ENCODE measurements at places on chromosomes 4 and X. TPM values are rescaled to one million over a fixed set of nuclear protein-coding genes. Genes with fewer than 3 reads are reported as not detected.

SHISA3 gene
- 0.32 TPM for total RNA-seq

DUSP21 gene
- total RNA-seq, result not detected

SMAD1 gene
- total RNA-seq, result 1.2 TPM

PABPC1L2B gene
- total RNA-seq, result not detected

DNA sequence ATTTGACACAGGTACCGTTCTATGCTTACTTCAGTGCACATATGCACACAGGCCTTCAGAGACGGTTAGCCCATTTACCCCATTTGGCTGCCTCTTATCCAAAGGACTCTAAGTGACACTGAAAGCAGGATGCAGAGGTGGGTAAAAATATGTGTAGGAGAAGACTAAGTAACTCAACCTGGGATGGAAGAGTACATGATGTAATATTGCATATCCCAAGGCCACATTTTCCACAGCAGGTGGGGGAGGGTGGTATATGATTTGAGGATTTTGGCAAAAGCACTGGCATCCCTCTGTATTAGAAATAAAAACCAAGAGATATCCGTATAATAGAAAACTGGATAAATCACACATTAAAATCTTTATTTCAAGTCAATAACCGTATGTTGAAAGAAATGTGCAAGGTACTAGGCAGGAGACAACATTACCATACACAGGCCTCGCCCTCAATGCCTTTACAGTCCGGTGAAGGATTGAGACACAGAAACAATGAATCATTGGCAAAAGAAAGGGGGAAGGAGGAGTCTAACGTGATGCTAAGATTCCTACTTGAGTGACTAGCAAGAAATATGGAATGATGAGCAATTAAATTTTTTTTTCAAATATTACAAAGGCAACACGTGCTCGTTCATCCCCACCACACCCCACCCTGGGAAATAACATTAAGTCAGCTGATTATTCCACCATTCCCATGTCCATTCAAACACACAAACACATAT, 161.0 kb upstream of the RASGEF1B start:
- no peak for DNase-seq
- no peak overlapping the region for H3K27ac ChIP-seq
- H3K4me1 ChIP-seq, result peaks cover 22% of the 10 kb centered on the region
- no peak overlapping the region for H3K4me3 ChIP-seq

- H3K27ac ChIP-seq, result no peak overlapping the region
- H3K27me3 ChIP-seq, result peaks cover 3% of the 10 kb centered on the region
Observed at GRCh38 chrX:119121341-119121740, 6.3 kb downstream of the KIAA1210 start.

- no peak overlapping the region for H3K27ac ChIP-seq
- DNase-seq, result no peak
- no peaks in the 10 kb centered on the region for H3K4me1 ChIP-seq
- H3K27me3 ChIP-seq, result no peaks in the 10 kb centered on the region
- no peak overlapping the region for H3K4me3 ChIP-seq
Observed at GRCh38 chrX:94366616-94367015, 692.6 kb downstream of the FAM133A start.
